ENCODE measurements at places on chromosomes 1 and 21.
A peak's percentile ranks its signal among the peaks of the same experiment; 100 is the strongest.

- DNase-seq = peak; percentile 70
Measured at GRCh38 chr1:53878492-53879105, 11.0 kb downstream of the YIPF1 start.

GRCh38 chr1:78411707-78412106 lies 79.1 kb upstream of the PTGFR start:
- no peak for DNase-seq

GRCh38 chr1:161304927-161305866 lies 4.6 kb downstream of the MPZ start:
- DNase-seq = no peak

DNA sequence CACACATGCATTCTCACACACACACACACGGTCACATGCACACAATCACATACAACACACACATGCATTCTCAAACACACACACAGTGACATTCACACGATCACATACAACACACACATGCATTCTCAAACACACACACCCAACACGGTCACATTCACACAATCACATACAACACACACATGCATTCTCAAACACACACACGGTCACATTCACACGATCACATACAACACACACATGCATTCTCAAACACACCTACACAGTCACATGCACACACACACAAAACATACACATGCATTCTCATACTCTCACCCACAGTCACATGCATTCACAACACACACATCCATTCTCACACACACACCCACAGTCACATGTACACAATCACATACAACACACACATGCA lies 135.0 kb downstream of the CASZ1 start:
- no peak for DNase-seq

- no peak for DNase-seq
Measured at GRCh38 chr1:179205284-179205683, 24.2 kb downstream of the ABL2 start.

GRCh38 chr1:226455843-226456242 lies 48.0 kb upstream of the PARP1 start:
- no peak for DNase-seq

DNA sequence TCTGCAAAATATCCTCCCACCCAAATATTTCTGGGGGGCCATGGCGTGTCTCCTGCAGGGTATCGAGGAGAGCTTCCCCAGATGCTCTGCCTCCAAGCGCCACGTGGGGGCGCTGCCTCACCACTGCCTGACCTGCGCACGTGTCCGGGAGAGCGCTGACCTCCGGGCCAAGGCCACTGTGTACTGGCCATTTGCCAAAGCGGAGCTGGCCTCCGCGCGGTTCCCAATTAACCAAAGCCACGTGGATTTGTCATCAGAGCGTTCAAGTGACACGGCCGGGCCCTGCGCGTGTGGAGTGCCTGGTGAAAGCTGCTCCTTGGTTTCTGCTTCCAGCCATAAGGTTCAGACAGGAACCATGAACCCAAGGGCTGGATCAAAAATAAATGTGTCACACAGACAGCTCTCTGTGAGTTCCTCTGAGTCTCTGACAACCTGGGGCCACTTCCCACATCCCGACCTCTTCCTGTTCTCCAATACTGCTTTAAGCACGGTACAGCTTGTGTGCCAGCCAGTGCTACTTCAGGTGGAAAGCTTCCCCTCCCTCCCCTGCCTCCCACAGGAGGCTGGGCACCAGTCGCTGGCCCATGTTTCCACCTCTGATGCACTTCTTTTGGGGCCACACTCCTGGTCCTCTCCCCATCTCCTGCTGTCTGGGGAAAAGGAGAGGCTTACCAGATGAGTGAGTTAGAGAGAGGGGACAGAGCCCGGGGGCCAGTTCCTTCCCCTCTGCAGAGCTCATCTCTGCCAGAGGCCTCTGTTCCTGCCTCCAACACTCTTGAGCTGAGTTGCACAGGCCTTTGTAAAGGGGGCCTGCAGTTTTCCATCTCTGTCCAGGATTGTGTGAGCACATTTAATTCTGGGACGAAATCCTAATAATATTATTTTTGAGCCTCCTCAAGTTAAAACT lies 26.1 kb downstream of the ZP4 start:
- peak; percentile 2 for DNase-seq

GRCh38 chr1:28449904-28450303 lies 55.9 kb upstream of the RCC1 start:
- no peak for DNase-seq

- no peak for DNase-seq
Measured at GRCh38 chr1:219269171-219269570, 95.5 kb downstream of the LYPLAL1 start.

GRCh38 chr21:35506771-35507170 lies 457.7 kb upstream of the RUNX1 start:
- DNase-seq = no peak

DNA sequence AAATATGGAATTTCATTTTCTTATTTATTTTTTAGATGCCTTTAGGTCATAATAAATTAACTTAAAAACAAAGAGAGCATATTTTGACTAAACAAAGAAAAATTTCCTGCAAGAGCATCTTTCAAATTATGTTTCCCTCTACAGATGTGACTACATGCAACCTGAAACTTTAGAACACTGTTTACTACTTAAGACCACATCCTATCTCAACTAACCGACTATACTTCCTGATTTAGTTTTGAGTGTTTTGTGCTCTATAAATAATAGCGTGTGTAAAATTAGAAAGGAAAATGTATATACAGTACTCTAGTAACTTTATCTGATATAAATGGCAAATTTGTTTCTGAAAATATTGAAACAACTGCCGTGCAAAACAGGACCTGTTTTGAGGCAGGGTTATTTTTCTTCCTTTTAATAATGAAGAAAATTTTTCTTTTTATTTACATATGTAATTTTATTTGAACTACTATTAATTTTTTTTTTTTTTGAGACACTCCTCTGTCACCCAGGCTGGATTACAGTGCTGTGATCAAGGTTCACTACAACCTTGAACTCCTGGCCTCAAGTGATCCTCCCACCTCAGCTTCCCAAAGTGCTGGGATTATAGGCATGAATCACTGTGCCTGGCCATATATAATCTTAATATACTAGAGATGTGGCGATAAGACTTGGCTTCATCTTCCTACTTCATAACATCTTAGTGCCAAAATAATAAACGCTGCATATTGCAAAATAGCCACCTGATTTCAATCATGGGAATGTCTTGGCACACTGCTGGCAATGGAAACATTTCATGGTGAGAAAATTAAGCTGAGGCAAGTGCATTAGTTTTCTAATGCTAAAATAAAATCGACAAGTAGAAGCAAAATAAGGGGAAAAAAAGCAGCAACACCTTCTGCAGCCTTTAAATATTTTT lies 12.3 kb downstream of the ZRANB2 start:
- DNase-seq = no peak

- DNase-seq = peak; percentile 66
Measured at GRCh38 chr1:87292684-87293493, 35.8 kb upstream of the LMO4 start.

- DNase-seq = no peak
Measured at GRCh38 chr1:108049178-108049819, 84.3 kb upstream of the VAV3 start.

- DNase-seq = no peak
Measured at GRCh38 chr1:36530791-36531190, 48.1 kb upstream of the CSF3R start.

GRCh38 chr1:34406833-34407539 lies 230.3 kb downstream of the C1orf94 start:
- no peak for DNase-seq

DNA sequence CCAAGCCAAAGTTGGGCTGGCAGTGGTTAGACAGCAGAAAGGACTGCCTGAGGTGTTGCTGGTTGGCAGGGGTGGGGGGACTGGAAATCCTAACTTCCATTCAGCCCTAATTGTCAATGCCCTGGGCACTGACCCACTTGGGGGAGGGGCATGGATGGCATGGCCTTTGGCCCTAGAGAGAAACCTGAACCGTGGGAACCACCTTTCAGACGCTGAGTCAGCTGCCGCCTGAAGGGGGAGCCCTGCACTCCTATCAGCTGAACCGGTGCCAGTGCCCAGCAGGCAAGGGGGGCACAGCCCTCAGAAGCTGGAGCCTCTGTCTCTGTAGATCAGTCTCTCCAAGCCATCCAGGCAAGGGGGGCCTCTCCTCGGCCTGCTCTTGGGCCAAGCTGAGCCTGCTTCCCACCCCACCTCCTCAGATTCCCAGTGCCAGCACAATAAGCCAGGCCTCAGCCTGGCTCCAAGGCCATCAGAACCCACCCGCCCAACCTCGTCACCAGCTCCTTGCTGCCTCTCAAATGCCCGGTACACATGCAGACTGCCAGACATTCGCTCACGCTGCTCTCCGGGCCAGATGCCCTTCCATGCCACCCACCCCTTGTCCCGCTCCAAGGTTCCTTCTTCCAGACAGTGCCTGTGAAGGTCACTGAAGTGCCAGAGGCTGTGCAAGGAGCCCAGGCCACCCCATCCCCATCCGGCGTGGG lies 11.6 kb downstream of the TINAGL1 start:
- peak; percentile 25 for DNase-seq

DNA sequence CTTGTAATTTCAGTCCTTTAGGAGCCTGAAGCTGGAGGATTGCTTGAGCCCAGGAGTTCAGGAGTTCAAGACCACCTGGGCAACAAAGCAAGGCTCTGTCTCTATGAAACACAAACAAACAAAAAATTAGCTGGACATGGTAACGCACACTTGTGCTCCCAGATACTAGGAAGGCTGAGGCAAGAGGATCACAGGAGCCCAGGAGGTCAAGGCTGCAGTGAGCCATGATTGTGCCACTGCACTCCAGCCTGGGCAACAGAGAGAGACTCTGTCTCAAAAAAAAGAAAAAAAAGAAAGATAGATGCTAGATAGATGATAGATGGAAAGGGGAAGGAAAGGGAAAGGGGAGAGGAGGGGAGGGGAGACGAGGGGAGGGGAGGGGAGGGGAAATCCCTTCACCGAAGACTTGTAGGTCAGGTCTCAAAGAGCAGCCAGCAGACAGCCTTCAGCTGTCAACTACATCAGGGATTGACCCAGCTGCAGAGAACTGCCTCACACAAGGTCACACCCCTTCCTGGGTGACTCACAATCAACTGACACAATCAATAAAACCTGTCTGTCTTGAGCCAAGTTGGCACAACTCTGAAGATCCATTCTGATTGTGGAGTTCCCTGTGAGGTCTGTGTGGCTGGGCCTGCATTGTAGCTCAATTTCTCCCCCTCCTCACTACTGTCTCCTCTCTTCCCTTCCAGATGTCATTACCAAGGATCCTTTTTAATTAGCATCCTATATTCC lies 200.6 kb downstream of the RGS7 start:
- peak; percentile 44 for DNase-seq

- DNase-seq = no peak
Measured at GRCh38 chr1:232307296-232308017, 322.5 kb downstream of the SIPA1L2 start.

DNA sequence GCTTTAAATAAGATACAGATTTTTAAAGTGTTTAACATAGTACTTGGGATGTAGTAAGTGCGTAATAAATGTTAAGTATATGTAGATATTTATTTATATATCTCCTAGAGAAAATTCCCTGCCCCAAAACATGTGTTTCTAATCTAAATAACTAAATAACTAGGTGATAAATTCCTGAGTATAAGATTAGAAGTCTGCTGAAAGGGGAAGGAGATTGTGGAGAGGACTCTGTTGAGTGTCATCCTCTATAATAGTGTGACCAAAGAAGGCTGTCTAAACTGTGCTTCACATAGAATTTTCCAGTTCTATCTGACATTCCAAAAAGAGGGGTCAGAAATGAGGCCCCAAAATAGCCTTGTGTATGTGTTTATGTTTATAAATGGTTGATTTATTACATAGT lies 590.5 kb upstream of the ADAMTS5 start:
- no peak for DNase-seq

DNA sequence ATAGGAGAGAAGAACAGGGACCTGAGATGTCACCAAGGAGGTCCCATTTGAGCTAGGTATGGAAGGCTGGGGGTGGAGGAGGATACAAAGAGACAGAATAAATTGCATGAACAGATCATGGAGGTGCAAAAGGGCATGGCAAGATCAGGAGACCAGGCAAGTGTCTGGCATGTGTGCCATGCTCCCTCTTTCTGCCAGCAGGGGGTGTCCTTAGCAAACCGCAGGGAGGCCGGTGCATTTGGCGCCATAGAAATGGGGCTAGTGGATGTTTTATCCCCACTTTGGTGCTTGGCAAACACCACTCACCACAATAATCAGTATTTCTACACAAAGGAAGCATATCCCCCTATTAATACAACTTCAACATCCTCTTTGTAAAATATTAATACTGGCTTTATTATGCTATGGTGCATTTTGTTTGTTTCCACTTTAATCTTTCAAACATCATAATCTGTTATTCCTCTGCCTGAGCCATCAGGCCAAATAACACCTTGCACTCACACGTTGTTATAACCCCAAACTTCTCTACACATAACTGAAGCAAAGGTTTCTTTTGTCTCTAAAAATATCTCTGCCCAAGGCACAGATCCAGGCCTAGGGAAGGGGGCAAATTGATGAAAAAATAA lies 25.9 kb downstream of the S100A6 start:
- no peak for DNase-seq

GRCh38 chr1:32335790-32336590 lies at the start of gene MARCKSL1:
MARCKSL1 (minus strand) TSS chr1:32336233; CDS start chr1:32336033, 200 bp downstream.
- peak; percentile 62 for DNase-seq

DNA sequence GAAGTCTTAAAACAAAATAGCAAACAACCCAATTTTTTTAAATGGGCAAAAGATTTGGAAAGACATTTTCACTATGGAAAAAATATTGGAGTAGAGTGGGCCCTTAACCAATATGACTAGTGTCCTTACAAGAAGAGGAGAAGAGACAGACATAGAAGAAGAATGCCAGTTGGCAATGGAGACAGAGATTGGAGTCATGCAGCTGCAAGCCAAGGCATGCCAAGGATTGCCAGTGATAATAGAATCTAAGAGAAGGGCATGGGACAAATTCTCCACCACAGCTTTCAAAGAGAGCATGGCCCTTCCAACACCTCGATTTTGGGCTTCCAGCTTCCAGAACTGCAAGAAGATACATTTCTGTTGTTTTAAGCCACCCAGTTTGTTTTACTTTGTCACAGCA lies 92.7 kb downstream of the RGS2 start:
- no peak for DNase-seq

- peak; percentile 21 for DNase-seq
Measured at GRCh38 chr1:161046605-161047228, 940 bp upstream of the USF1 start.

DNA sequence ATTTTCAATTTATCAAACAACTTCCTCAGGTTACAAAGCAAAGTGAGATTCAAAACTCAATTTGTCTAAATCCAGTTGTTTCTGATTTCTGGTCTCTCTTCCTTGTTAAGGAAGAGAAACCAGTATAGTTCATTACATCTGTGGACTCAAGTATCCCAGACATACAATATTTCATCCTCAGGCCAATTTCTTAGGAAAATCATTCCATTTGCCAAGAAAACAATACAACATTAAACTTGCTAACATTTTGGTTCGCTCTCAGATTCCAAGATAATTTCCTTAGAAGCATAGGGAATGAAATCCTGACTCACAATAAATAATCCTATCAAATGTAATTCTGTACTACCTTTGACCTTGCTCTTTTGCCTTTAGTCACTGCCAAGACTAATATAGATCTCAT lies 11.2 kb upstream of the TTLL7 start:
- no peak for DNase-seq

DNA sequence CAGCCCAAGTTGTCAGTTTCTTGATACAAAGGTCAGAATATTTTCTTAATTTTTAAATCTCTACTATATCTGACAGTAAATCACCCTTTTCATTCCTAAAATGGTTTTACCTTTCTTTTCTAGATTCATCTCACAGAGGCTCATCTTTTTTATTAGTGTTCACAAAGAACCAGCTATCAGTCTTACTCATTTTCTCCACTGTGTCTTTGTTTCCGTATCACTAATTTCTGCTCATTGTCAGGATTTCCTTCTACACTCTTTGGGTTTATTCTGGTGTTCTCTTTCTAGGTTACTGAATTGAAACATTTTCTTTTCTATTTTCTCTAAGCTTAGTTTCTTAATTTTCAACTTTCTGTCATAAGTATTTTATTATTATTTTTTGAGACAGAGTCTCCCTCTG lies 8.7 kb downstream of the AGPAT3 start:
- no peak for DNase-seq

Data from NCI-H2029 (cell line).